ENCODE measurements at places on chromosomes 6 and 20.

- DNase-seq = no peak
These were observed 78.2 kb downstream of the ADAT2 start for GRCh38 chr6:143372199-143372882.

DNA sequence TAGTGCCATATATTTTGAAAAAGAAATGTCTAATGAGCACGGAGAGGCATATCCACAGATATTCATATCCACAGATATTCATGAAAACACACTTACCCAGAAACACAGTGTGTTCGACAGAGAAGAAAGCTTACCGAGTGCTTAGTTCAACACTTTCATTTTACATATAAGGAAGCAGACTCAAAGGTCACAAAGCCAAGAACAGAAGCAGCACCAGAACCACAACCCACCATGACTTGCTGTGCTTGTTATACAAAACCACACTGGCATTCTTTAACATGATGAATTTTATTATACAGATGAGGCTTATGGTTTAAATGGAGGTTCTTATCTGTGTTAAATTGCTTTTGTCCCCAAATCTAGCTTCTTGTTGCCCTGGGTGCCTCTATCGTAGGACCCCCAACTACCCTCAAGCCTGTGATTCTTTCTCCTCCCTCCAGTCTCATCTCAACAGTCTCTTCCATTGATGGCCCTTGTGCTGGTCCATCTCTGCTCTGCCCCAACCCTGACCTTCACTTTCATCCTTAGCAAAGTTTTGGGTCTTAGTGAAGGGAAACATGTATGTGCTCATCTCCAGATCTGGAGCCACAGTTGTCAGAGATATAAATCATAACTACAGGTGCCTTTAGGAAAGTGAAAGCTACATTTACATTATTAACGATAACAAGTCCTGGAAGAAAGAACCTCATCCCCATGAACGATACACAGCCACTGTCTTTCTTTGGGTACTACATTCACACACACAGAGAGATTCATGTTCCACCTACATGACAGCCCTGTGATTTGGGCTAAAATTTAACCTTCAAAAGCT, 40.0 kb downstream of the SF3B5 start:
- no peak for DNase-seq

GRCh38 chr6:151340219-151340978, 51.0 kb downstream of the ZBTB2 start:
- DNase-seq = no peak

- DNase-seq = no peak
These were observed 59.4 kb downstream of the TMEM242 start for GRCh38 chr6:157263881-157264397.

- DNase-seq = no peak
These were observed 615 bp upstream of the NTSR1 start for GRCh38 chr20:62707921-62708521.

- DNase-seq = no peak
These were observed 170.2 kb downstream of the SCP2D1 start for GRCh38 chr20:18983796-18984195.

DNA sequence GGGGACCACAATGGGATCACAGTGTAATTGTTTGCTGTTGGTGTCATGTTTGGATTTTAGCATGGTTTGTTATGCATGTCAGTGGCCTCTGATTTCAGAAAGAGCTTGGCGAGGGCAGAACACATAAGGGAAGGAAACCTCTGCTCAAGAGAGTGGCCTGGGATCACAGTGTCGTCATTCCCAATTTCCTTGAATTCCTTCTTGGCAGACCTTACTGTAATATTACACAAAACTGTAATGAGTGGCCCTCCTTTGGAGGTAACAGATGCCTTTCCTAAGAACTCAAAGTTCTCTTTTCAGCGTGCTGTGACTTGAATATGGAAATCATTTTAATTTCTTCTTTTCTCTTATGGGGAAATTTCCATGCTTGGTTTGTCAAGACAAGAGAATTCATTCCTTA, 46.9 kb downstream of the JAG1 start:
- no peak for DNase-seq

DNA sequence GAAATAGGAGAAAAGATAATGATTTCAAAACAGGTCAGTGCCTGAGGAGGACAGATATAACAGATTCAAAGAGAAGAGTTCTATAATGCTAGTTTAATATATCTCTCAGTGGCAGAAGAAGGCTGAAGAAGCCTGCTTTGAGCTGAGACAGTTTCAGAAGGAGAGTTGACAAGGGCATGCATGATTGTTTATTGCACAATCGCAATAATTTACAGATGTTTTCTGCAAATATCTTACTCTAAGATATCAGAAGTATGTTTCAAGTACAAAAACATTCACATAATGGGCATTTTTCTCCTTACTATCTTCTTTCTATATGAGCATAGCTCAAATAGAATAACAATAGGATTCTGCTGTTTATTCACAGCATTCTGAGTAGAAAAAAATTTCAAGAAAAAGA, 557.7 kb upstream of the NRSN1 start:
- no peak for DNase-seq

GRCh38 chr6:35168461-35168861, 27.3 kb upstream of the TCP11 start:
- DNase-seq = no peak

DNA sequence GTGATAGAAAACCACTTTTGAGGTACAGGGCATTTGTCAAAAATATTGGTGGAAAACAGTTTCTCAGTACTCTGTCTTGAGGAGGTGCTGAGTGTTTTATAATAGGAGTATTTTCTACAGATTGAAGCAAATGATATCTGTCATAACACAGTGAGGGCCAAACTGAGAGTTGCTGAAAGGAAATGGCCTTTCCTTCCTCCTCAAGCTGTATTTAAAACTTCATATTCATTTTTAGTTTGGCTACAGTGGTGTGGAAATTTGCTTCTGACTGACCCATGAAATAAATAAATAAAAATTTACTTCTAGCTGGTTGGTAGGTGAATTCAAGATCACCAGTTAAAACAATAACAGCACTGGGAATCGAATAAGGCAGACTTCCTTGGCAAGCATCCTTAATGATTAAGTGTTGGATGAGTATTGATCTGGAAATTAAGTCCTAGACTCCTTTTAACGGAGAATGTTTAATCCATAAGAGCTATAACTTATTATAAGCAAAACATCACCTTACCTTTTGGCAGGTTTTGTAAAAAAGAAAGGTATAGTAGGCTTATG, 828.6 kb upstream of the CITED2 start:
- DNase-seq = no peak

- peak; percentile 6 for DNase-seq
These were observed 80.7 kb upstream of the PTPRK start for GRCh38 chr6:128601060-128601459.

DNA sequence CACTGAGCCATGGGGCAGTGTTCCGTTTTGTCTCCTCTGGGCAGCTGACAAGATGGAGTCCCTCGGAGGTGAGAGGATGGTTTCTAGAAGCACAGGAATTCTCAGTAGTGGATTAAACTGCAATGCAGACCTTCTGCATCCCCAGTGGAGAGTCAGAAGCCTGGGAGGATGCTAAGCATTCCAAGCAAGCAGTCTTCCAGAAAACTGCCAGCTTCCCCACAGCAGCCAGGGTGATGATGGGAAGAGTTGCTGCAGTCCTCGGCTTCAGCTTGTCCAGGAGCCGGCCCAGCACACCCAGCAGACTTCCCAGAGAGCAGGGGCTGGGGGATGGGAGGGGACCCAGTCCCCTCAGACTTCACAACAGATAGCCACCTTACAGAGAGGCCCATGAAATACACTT, 163.6 kb downstream of the LY86 start:
- no peak for DNase-seq

- no peak for DNase-seq
These were observed 96.3 kb downstream of the FHL5 start for GRCh38 chr6:96659084-96659845.

DNA sequence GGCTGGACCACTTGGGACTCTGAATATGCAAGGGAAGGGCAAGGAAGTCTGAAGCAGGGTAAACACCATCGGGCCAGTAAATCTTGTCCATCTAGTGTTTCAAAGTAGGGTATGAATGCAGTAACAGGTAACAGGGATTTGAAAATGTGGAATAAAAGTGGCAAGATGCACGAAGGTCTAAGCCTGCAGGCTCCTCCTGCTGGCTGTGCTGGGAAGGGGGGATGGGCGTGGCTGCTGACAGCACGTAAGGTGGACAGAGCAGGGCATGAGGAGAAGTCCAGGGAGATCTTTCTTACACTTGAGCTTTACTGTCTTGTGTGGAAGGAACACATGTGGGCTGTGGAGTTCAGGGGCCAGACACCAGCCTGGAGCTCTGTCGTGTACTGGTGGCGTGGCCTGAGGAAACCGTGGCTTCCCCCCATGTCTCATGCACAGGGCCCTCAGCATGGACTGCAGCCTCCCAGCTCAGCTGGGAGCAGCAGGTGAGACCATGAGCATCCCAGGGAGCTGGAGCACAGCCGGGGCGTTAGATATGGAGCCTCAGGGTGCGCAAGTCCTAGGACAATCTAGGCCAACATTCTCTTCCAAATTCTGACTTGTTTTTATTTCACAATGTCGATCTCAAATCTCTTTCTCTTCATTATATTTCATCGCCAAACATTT, 84.5 kb downstream of the SLC22A23 start:
- no peak for DNase-seq

DNA sequence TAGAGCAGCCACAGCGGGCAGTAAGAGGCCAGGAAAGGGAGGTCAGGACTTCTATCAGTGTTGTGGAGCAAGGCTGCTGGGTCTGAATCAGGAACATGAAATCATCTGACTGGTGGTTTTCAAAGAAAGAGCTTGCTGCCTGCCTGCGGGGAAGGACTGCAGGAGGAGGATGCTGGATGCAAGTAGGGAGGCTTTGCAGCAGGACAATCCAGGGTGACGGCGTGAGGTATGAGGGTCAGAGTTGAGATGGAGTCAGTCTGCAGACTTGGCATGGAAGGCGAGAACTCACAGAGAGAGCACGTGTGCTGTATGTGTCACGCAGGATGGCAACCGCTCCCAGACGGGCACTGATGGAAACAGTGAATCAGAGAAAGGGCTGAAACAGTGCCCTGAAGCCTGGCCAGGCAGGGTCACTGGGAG, 59.2 kb upstream of the CD93 start:
- DNase-seq = peak; percentile 86

DNA sequence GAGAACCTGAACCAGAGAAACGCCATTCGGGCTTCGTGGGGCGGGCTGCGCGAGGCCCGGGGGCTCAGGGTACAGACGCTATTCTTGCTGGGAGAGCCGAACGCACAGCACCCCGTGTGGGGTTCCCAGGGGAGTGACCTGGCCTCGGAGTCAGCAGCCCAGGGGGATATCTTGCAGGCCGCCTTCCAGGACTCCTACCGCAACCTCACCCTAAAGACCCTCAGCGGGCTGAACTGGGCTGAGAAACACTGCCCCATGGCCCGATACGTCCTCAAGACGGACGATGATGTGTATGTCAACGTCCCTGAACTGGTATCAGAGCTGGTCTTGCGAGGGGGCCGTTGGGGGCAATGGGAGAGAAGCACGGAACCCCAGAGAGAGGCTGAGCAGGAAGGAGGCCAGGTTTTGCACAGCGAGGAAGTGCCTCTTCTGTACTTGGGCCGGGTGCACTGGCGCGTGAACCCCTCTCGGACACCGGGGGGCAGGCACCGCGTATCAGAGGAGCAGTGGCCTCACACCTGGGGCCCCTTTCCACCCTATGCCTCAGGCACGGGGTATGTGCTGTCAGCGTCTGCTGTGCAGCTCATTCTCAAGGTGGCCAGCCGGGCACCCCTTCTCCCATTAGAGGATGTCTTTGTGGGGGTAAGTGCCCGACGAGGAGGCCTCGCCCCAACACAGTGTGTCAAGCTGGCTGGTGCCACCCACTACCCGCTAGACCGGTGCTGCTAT, 904 bp downstream of the B3GALT4 start:
- DNase-seq = no peak

GRCh38 chr20:34310481-34311117, 7.4 kb upstream of the AHCY start:
- no peak for DNase-seq

DNA sequence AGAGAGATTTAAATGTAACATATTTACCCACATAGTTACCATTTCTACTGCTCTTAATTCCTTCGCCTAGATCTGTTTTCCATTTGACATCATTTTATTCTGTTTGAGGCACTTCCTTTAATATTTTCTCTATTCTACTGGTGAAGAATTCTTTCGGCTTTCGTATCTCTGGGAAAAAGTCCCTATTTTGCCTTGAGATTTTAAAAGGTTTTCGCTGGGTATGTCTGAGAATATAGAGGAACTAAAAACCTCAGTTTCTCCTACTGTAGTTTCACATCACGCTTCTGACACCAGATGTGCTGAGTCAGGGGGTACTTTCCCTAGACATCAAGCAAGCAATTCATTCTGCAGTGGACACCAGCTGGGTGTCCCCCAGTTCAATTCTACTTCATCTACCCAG, 61.7 kb downstream of the E2F3 start:
- DNase-seq = no peak

DNA sequence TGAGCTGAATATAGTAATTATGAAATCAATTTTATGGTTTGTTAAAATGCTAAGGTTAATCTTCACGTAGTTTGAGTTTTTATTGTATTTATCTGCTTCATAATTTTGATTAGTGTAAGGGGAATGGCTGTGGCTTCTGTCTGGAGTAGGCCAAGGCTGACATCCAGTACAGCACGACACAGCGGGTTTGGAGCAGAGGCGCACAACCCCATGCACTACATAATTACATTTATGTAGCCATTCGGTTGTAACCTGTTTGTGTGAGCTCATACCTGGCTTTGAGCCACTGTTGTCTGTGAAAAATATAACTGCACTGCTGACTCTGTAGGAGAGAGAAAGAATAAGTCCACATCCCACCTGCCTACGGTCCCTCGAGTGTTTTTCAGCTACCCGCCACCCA, 615.5 kb downstream of the EYS start:
- no peak for DNase-seq

DNA sequence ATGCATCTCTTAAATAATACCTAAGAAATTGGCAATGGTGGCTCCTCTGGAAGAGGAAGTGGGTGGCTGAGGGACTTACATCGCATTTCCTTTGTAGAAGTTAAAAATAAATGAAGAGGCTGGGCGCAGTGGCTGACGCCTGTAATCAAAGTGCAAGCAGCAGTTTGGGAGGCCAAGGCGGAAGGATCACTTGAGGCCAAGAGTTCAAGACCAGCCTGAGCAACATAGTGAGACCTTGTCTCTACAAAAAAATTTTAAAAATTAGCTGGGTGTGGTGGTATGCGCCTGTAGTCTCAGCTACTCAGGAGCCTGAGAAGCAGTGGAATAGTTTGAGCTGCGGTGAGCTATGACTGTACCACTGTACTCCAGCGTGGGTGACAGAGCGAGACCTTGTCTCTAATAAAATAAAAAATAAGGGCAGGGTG, 12.2 kb upstream of the NCOA3 start:
- no peak for DNase-seq

DNA sequence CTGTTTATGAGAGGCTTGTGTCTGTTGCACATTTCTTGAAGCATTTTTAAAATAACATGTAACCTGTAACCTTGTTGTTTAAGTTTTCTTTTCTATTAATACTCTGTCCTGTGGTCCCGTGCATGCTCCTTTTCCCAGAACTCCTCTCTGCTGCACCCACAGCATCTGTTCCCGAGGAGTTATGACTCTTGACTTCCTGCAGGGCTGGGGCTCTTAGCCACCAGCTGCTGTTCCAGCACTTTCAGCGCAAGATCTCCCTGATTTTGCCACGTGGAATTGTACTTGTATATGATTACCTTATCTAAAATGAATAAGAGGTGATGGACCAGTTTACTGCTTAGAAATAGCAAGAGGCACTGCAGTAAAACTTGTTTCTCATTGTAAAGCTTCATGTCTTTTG, 150.6 kb downstream of the QKI start:
- DNase-seq = no peak

All from fibroblast of the conjunctiva (primary cell).